Activated naive CD4-positive, alpha-beta T cell (primary cell): ENCODE measurements at places on chromosomes 11 and 22.
A peak's percentile ranks its signal among the peaks of the same experiment; 100 is the strongest.

DNA sequence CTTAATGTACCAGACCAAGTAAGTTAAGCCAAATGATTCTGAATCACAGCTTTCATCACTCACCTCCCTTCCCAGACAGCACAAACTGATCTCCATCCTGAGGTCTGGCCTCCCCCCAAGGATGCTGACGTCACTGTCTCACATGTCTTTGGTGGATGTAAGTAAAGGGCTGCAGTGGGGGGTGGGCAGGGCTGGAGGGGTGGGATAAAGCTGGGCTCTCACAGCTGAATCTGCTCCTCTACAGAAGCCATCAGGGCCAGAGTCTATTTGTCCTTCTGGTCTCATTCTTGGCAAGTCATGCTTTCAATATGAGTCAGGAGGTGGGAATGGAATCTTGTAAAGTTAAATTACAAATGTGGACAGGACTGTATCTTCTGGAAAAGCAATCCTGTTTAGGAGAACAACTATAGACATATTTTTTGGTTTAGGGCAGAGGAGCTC lies 32.7 kb downstream of the P4HA3 start:
- DNase-seq = no peak

DNA sequence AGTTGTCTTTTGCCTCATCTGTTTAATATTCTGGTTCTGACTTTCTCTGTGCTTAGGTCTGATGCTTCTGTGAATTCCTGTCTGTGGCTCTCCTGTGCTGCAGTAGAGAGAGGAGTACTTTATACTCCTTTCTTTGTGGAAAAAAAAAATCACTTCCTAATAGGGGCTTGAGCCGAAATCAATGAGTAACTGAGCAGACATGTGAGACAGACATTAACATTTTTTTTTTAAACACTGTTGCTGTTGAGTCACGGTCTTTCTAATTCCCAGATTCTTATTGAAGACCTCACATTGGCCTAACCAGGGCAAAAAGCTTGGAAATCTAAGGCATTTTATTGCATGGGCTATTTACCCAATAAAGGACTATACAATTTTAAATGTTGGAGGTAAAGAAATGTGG lies 86.1 kb downstream of the GRM5 start:
- no peak for DNase-seq

DNA sequence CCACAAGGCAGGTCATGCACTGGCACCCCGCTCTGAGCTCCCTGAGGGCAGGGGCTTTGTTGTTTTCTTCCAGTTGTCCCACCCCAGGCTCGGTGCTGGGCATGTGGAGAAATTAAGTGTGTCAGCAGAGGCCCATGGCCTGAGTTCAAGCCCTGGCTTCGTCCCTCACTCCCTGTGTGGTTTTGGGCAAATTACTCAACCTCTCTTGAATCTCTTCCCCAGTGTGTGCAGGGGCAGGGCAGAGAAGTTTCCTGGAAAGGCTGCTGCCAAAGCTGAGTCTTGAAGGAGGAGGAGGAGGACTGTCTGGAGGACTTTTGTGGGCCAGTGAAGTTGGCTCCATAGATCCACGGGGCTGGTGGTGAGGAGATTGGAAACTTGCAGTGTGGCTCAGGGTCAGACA lies 138.1 kb upstream of the E2F8 start:
- DNase-seq = no peak

- DNase-seq = no peak
Observed at GRCh38 chr11:78825591-78826020, 250.9 kb upstream of the NARS2 start.

GRCh38 chr11:811446-812245 lies 1.9 kb downstream of the RPLP2 start:
- DNase-seq = no peak

DNA sequence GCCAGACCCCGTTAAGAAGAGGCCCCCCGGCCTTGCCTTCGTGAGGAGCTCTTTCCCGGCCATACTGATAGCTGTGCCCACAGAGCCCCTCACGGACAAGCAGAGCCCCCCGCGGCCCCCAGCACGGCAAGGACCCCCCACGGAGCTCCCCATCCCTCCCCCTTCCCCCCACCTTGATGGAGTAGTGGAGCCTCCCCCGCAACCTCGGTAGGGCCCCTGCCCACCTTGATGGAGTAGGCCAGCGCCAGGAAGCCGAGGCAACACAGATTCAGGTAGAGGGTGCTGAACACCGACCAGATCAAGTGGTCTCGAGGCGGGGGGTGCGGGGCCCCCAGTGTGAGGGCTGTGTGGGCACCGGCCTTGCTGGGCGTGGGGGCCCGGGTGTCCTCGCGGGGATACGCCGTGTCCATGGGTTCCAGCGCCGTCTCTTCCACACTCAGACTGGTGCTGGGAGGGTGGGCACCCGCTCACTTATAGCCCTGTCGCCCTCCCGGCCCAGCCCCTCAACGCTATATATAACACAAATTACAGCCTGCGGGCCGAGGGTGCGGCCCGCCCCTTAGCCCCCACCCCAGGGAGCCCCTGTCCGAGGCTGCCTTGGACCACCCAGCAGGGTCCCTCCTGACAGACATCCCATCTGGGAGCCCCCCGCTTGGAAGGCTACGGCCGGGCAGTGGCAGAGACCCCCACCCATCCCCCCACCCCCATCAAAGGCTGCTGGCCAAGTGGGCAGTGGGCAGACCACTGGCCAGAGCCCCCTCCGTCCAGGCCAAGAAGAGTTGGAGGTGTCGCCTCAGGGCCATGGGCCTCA lies at the start of gene IFITM5:
TSS of gene IFITM5 (minus strand) at position 446 of the 811 bp plus-strand sequence. CDS start at position 410, 36 bp downstream.
- no peak for DNase-seq

DNA sequence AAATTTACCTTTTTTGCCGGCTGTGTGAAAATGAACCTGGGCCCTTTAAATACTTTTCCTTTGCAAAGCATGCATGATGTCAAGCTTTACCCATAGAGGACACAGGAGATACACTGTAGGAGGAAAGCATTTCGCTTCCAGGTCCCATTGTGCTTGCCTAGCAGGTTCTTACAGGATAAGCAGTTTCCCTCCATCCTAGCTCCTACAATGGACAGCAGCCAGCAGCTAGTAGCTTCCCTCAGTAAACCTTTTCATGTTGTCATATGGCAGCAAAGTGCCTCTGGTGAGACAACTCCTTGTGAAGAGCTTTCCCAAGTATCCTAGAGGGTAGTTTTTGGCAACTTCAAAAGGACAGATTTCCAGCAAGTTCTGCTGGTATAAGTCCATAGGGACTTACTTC lies 78.4 kb downstream of the RBFOX2 start:
- no peak for DNase-seq

DNA sequence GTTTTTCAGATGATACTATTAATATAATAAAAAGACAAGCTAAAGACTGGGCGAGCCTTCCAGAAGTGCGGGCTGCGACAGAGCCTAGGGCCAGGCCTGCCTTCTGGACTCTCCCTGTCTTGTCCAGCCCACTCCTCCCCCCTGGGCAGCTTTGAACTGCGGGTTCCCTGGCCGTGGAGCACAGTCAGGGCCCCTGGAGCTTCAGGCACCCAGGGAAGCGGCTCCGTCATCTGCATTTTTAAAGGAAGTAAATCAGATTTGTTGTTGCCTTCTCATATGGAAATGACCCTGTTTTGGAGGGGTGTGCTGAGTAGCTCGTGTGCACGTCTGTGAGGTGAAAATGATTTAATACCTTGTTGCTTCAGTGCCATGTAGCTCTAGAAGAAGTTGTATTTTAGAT lies 265.3 kb downstream of the TBC1D22A start:
- no peak for DNase-seq

GRCh38 chr11:124873951-124874350 lies 8.7 kb downstream of the ROBO3 start:
- DNase-seq = no peak

DNA sequence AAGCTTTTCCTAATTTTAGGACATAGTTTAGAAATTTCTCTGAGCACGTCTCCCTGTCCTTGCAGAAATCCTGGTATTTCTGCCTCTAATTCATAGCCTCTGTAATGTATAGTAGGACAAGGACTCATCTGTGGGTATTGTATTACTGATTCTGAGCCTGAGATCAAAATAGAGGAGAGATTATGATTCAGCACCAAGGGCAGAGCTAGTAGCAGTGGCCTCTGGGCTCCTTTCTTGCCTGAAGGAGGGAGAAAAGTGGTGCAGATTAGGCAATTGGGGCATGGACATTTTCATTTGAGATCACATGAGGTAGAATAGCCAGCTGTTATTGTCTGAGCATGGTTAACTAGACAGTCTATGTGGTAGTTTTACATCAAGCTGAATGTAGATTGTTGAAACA lies 2.8 kb downstream of the MADD start:
- no peak for DNase-seq

DNA sequence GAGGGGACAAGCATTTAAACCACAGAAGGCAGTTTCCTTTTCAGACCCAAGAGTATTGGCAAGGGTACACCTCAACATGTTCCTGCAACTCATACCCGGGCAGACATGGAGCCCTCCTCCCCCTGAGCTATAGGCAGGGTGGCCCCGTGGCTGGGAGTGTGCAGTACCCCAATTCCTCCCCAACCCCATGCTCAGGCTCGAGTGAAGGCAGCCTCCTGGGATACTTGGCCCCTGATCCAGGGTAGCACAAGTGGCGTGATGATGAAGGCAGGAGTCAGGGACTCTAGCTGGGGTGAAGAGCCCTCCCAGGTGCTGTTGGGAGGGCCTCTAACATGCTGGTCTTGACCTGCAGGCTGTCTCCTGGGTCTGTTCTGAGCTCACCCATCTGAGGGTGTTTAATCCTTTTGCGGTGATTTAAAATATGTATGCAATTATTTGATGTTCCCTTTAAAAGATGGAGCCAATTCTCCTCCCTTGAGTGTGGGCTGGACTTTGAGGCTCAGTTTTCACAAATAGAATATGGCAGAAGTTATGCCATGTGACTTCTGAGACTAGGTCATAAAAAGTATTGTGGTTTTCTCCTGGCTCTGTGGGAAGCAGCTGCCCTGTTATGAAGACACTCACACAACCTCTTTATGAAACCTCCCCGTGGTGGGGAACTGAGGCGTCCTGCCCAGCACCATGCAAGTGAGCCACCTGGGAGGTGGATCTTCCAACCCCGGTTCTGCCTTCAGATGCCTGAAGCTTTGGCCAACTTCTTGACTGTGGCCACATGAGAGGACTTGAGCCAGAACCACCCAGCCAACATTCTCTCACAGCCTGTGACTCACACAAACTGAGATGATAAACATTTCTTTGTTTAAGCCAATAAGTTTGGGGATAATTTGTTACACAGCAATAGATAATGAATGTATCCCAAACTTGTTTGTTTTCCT lies 54.7 kb upstream of the NECTIN1 start:
- DNase-seq = no peak

DNA sequence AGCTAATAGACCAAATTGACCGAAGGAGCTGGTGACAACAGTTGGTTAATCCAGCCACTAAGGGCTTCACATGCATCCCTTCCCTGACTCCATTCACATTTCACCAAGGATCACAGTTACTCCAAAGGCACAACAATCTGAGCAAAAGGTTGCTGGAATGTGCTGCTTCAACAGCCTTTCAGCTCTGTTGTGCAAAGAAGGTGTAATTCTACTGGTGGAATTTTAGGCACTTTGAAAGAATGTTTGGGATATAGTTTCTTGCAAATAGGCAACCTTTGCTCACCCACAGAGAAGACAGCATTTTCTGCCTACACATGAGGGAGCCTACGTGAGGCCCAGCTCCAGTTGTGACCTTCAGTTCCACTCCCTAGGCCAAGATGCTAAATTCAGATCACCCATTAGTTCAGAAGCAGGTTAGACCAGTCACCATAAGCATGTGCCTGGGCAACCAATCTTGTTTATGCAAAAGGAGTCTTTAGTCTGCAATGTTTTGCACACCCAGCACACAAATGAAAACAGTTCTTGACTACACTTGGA lies 21.6 kb upstream of the FCHSD2 start:
- DNase-seq = no peak

- DNase-seq = no peak
Observed at GRCh38 chr11:6200975-6201374, 2.0 kb downstream of the OR52W1 start.

GRCh38 chr11:77198440-77198849 lies 70.4 kb downstream of the MYO7A start:
- DNase-seq = no peak

GRCh38 chr11:67379061-67380058 lies 6.0 kb upstream of the CLCF1 start:
- no peak for DNase-seq

GRCh38 chr11:450809-451451 lies 851 bp downstream of the PTDSS2 start:
- DNase-seq = peak; percentile 37

DNA sequence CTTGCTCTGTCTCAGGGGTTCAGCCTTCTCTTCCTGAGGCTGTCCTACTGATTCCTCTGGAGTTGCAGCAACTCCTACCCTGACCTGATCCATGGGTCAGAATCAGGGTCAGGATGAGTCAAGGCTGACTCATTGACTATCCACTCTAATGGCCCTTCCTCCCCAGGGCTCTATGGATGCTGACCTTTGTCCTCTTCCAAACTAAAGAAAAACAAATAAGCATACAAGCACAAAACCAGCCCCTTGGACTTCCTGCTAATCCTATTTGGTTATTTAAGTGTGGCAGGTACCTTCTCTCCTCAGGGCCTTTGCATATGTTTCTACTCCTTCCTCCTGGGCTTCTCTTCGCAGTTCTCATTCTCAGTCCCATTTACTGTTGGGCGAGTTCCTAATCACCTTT lies 204.5 kb upstream of the NAV2 start:
- DNase-seq = no peak

GRCh38 chr22:49911881-49912625 lies 6.2 kb downstream of the ALG12 start:
- DNase-seq = no peak

DNA sequence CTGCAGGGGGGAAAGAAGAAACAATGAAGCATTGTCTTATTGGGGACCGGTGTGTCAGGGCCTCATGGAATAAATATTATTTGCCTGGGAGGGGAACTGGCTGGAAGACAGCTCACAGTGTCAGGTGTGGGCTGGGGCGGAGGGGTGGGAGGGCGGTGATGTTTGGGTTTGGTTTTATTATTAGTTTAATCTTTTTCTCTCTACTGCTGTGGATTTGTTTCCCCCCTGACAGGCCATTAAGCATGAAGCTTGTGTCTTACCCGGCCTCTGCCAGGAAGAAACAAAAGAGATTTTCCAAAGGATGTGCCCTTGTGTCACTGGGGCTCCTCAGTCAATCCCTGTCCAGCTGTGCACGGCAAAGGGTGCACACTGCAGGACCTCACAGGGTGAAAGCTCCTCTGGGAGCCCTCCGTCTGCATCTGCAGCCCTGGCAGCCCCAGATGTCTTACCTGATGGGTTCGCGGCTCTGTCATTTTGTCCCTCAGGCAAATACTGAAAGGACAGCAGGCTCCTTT lies 203.1 kb upstream of the TMEM45B start:
- DNase-seq = no peak

DNA sequence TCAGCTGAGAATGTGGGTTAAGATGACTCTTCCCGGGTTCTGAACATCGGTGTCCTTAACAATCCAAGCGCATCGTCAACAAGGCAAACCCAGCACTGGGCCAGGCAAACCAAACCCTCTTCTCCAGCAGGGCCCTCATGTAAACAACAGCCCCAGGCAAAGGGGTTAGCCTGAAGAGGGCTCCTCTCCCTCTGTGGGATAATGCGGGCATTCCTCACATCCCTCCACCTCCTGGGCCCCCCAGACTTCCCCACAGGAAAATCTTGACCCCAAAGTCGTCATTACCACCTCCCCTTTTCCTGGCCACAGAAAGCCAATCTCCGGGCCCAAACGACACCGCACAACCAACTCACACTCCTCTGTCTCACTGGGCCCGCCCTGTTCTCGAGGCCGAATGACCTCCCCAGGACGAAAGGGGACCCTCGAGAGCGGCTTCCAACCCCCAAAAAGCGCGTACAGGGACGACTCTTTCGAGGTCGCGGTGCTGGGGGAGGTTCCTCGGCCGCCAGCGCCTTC lies 566 bp downstream of the DDB1 start:
- no peak for DNase-seq
